T-helper 1 cell (primary cell): ENCODE measurements at places on chromosomes 3 and 15.

DNA sequence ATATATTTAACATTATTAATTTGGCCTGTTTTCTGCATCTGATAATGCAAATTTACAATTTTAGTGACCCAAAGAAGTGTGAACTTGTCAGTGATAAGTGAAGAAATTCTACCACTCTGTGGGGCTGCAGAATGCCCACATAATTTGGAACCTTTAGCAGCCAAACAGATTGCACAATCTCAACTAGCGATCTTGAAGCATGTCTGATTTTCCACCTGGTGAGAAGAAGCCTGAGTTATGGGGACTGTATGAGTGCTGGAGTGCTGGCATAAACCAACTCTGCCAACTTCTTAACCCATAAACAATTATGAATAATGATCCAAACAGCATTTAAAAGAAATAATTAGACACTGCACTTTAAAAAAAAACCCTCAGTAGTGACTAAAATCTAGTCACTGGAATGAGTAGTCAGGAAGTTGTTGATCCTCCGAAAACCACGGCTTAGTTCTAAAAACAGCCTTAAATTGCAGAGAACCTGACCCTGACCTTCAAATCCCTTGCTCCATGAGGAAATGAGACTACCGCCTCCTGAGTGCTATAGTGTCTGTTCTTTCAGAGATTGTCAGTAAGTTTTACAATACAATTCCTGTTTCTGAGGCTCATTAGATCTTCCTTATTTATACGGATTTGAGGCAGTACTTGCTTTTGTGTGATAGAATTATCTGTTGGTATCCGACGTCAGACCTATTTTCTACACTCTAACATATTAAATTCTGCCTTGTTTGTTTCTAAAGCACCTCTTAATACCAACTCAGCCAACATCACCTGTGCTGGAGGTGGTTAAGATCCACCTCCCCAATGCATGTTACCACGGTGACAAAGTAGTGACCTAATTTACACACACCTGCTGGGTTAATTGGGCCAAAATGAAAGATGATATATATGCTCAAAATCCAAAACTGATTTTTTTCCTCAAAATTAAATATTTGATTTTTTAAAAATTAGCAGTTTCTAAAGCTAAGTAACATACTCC lies 267.7 kb downstream of the ZBTB20 start:
- DNase-seq, result no peak

- DNase-seq, result no peak
Measured at GRCh38 chr3:25338158-25338725, 89.8 kb upstream of the RARB start.

- DNase-seq, result peak; percentile 60
Measured at GRCh38 chr15:90924375-90924774, 8.0 kb downstream of the HDDC3 start.

DNA sequence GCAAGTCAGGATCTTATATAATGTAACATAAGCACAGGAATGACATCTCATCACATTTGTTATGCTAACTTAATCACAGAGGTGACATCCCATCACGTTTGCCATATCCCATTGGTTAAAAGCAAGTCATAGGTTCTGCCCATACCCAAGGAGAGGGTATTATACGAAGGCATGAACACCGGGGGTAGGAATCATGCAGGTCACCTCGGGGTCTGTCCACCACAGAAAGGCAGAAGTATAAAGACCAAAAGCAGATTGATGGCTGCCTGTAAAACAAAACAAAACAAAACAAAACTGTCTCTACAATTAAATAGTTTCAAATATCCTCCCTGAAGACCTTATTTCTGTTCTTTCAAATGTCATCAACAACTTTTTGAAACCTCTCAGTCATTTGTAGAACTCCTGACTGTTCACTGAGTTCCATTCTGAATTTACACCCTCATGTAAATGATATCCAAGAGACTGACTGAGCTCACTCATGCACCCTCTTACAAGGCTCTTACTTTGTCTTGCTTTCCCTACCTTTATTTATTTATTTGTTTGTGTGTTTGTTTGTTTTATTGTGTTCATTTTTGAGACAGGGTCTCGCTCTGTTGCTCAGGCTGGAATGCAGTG lies 22.7 kb upstream of the ZNF639 start:
- DNase-seq, result no peak

GRCh38 chr3:44476181-44476611 lies 1.3 kb downstream of the ZNF445 start:
- DNase-seq, result peak; percentile 23
